Renal cortex interstitium (tissue), 15 donors: ENCODE measurements at places on chromosomes 4 and X. TPM values are rescaled to one million over a fixed set of nuclear protein-coding genes. Genes with fewer than 3 reads are reported as not detected.

FGF13 gene
- polyA plus RNA-seq: 24.4 TPM

DNA sequence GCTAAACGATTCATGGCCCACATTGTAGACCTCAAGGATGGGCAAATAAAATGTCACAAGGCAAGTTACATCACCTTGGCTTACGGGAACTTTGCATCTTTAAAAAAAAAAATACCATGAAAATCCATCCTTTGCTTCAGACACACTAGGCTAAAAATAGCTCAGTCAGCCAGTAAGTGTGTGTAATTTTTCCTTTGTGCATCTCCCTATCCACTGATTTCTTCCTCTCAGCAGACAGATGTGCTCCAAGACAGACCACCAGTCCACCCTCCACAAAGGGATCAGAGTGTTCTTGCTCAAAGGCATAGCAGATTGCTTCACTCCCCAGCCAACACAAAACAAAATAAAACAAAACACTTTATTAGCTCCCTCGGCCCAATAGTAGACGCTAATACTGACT is 14.6 kb downstream of the LDB2 start:
- no peak for DNase-seq

GRCh38 chr4:97770222-97770621 is 373.1 kb downstream of the STPG2 start:
- DNase-seq: no peak

GRCh38 chr4:81404294-81404693 is 67.4 kb downstream of the RASGEF1B start:
- no peak for DNase-seq

DNA sequence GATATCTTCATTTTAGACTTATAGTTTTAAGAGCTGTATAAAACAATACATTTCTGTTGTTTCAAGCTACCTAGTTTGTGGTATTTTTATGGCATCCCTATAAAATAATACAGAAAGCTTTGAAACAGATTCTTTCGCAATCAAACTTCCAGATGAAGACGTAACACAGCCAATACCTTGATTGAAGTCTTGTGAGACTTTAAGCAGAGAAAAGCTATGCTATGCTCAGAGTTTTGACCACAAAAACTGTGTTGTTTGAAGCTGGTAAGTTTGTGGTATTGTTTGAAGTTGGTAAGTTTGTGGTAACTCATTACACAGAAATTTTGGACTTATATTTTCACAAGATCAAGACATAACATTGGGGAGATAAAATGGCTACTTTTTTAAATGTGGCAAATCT is 201.8 kb upstream of the UGT8 start:
- DNase-seq: no peak

GRCh38 chr4:88439161-88439760 is 17.7 kb upstream of the HERC5 start:
- DNase-seq: no peak

DNA sequence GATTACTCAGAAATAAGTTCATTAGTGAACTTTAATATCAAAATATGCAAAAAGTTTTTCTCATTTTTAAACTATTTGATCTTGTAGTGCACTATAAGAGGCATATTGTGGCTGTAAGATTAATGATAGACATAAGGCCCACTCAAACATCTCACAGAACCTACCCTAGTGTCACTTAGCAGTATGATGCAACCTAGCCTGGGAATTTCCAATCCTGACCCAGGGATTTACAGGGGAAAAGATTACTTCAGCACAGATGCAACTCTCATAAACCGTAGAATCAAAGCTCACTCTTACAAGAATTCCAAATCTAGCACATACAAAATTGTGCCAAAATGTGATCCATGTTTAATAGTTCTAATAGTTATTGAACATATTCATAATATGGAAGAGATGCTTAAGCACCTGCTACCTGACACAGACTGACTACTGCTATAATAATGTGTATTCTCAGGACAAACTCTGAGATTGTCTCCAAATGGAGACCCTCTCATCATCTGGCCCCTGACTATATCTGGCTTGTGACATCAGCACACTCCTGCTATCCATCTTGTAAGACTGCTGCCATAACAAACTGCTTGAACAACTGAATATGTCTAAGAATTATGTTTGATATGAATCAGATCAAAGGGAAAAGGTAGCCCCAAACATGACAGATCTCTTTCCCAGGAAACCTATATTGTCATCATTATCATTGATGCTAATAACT is 271.9 kb downstream of the PABPC4L start:
- no peak for DNase-seq

GRCh38 chr4:147942729-147943128 is 210.8 kb downstream of the ARHGAP10 start:
- no peak for DNase-seq

- no peak for DNase-seq
Measured at GRCh38 chrX:77275392-77275791, 171.8 kb upstream of the FGF16 start.

DNA sequence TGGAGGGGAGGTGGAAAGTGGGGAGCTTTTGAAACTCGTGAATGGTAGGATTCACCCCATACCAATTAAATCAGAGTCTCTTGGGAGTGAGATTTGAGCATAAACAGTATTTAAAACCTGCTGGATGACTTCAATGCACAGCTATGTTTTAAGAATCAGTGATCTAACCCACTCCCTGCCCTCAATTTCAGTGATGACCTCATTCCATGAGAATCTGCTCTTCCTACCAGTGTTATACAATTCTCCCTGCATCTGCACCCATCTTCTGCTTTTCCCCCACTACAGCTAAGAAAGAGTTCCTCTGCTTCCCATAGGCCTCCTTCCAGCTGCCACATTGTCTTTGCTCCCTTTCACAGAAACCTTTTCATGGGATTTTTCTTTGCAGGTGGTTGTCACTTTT is 18.3 kb upstream of the H2AZ1 start:
- DNase-seq: no peak

PDK3 gene
- polyA plus RNA-seq: 9.7 TPM

GRCh38 chr4:88881227-88881569 is 175.8 kb downstream of the FAM13A start:
- DNase-seq: no peak

DNA sequence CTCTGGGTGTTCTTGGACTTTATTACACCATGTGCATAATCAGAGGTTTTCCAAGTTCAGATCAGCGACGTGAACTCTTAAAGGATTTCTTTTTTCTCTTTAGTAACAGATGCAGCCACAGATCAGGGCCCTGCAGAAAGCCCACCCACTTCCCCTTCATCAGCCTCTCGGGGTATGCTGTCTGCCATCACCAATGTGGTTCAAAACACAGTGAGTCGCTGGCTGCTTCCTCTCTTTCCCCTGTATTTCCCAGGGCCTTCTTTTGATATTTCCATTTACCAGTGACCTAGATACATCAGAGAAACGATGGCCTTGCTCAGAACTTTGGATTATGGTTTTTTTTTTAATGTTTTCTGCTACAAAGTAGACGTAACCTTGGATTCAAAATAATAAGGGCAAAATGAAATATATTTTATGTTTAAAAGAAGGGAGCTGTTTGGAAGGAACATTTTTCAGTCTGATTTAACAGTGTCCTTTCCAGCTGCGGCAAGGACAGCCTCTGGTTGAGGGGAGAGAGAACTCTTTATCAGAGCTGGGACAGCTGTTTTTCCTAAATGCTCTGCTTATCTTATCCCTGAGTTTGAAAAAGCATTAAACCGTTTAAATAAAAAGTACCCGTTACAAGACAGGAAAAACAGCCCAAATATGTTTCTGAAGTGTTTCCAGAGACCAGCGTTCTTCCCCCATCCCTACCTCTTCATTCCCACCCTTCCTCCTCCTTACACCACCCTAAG is 38.2 kb downstream of the FAM114A1 start:
- DNase-seq: no peak

DNA sequence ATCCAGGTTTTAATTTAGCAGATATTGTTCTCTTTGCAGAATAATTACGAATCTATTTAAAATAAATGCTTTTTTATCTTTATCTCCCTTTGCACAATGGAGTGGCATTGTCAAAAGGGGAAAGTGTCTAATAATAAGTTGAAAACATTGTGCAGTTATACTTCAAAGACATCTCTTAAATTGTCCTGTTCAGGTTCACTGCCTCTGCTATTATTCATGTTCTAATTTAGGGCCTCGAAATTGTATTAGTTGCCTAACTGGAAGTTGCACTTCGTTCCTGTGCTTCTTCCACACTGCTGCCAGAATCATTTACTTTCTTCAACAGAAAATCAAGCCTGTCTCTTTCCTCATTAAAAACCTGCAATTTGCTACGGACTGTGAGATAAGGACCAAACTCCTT is 150.5 kb upstream of the SPRY1 start:
- no peak for DNase-seq

GRCh38 chrX:39689376-39690104 is 408.2 kb downstream of the BCOR start:
- DNase-seq: no peak

GRCh38 chr4:186902361-186902760 is 178.7 kb upstream of the FAT1 start:
- no peak for DNase-seq

NBDY gene
- 98.8 TPM for polyA plus RNA-seq

- no peak for DNase-seq
Measured at GRCh38 chr4:11111876-11112275, 316.8 kb downstream of the HS3ST1 start.

DNA sequence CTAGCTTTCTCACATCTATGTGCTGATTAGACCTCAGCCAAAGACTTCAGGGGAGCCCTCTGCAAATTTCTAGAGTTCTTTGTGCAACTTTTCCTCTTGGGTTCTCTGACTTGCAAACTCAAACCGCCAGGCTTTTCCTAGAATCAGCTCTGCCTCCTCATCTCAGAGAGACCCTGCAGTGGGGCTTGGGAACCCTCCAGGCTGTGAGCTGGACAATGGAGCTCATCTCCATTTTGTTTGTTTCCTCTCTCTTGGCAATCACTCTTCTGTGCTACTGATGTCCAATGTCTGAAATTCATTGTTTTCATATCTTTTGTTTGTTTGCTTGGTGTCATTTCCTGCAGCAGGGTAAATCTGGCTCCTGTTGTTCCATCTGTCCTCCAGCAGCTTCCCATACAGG is 33.0 kb downstream of the GYPB start:
- no peak for DNase-seq

RPS6KA3 gene
- 25.7 TPM for polyA plus RNA-seq
